ENCODE measurements at places on chromosomes 6 and 20.
A peak's percentile ranks its signal among the peaks of the same experiment; 100 is the strongest.

GRCh38 chr6:111592726-111593511, 12.8 kb downstream of the TRAF3IP2 start:
- no peaks in the 10 kb centered on the region for H3K4me1 ChIP-seq
- no peaks in the 10 kb centered on the region for H3K27me3 ChIP-seq
- H3K27ac ChIP-seq = peak overlapping the region; percentile 84
- H3K4me3 ChIP-seq = no peak overlapping the region
- no peaks in the 10 kb centered on the region for H3K36me3 ChIP-seq

DNA sequence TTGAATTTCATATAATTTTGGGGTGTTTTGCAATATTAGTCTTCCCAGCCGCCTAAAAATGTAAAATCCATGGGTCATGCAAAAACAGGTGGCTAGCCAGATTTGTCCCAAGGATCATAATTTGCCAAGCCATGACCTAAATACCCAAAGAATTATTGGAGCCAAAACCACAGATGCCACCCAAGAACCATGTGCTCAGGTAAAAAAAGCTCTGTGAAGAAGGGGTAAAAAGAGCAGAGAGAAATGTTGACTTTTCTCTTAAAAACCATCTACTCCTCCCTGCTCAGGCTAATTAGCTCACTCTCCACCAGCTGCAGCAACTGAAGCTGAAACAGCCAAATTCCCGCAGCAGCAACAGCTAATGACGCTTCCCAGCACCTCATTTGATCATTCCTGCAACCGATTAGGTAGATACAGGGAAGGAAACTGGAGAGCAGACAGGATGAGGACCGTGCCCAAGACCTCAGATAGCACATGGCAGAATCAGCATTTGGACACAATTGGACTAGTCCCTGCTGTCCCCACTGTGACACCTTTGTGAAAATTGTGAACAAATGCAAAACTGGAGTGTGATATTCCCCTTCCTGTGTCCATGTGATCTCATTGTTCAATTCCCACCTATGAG, 107.9 kb upstream of the NXT1 start:
- H3K36me3 ChIP-seq = no peaks in the 10 kb centered on the region
- no peak overlapping the region for H3K27ac ChIP-seq
- H3K27me3 ChIP-seq = no peaks in the 10 kb centered on the region
- H3K4me3 ChIP-seq = no peak overlapping the region

- H3K27ac ChIP-seq = no peak overlapping the region
- H3K27me3 ChIP-seq = no peaks in the 10 kb centered on the region
- H3K4me3 ChIP-seq = no peak overlapping the region
These were observed 77.0 kb downstream of the CNBD2 start for GRCh38 chr20:36045373-36045714.

GRCh38 chr20:47350691-47351545, 5.6 kb downstream of the ZMYND8 start:
- no peak for DNase-seq
- no peak overlapping the region for H3K4me3 ChIP-seq
- peak overlapping the region; percentile 97 for H3K27ac ChIP-seq
- peaks cover 77% of the 10 kb centered on the region for H3K4me1 ChIP-seq
- no peaks in the 10 kb centered on the region for H3K27me3 ChIP-seq
- no peaks in the 10 kb centered on the region for H3K36me3 ChIP-seq

- H3K27ac ChIP-seq = no peak overlapping the region
- H3K36me3 ChIP-seq = no peaks in the 10 kb centered on the region
- H3K4me1 ChIP-seq = no peaks in the 10 kb centered on the region
- no peak overlapping the region for H3K4me3 ChIP-seq
- H3K27me3 ChIP-seq = no peaks in the 10 kb centered on the region
These were observed 78.4 kb downstream of the GFRAL start for GRCh38 chr6:55405474-55406235.

- no peaks in the 10 kb centered on the region for H3K27me3 ChIP-seq
- no peaks in the 10 kb centered on the region for H3K36me3 ChIP-seq
- H3K4me1 ChIP-seq = no peaks in the 10 kb centered on the region
- no peak for DNase-seq
- no peak overlapping the region for H3K4me3 ChIP-seq
- no peak overlapping the region for H3K27ac ChIP-seq
These were observed 107.1 kb upstream of the BACH2 start for GRCh38 chr6:90403489-90404381.

DNA sequence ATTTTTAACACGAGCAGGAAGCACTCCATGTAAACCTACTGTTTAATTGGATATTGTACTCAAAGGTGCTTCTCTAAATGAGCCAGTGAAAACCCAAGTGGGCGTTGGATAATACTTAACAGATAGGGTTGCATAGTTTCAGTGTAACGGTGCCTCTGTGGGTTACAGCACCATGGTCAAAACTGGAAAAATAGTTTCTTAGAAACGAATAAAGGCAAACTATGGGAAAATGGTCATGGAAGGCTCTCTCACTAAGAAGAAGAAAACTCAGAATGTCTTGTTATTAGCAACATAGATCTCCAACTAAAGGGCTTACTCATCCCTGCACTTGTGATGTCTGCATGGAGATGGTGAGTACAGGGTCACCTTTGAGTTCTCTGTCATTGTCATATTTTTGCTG, 59.1 kb upstream of the NEDD9 start:
- H3K27me3 ChIP-seq = no peaks in the 10 kb centered on the region
- H3K4me3 ChIP-seq = no peak overlapping the region
- no peaks in the 10 kb centered on the region for H3K36me3 ChIP-seq
- H3K4me1 ChIP-seq = no peaks in the 10 kb centered on the region
- H3K27ac ChIP-seq = no peak overlapping the region

DNA sequence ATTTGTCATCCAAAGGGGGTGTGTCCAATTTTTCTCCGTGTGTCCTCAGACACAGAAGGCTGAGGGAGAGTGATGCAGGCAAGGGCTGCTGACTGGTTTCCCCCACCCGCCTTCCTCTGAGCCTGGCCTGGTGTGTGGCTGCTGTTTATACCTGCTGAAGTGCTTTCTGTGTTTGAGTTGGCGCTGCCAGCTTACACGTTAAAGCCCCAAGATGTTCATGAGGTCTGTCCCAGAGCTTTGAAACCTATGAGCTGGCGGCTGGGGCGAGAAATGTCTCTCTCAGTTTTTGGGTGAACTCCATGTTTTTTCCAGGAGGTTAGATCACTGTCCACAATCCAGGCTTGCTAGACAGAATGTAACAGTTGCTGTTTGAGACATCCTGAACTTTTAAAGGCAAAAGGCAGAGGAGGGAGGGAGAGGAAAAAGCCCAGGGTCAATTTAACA, 69.0 kb upstream of the CCN2 start:
- no peaks in the 10 kb centered on the region for H3K36me3 ChIP-seq
- peak overlapping the region; percentile 63 for H3K27ac ChIP-seq
- H3K4me3 ChIP-seq = no peak overlapping the region
- H3K27me3 ChIP-seq = no peaks in the 10 kb centered on the region
- DNase-seq = peak; percentile 62

DNA sequence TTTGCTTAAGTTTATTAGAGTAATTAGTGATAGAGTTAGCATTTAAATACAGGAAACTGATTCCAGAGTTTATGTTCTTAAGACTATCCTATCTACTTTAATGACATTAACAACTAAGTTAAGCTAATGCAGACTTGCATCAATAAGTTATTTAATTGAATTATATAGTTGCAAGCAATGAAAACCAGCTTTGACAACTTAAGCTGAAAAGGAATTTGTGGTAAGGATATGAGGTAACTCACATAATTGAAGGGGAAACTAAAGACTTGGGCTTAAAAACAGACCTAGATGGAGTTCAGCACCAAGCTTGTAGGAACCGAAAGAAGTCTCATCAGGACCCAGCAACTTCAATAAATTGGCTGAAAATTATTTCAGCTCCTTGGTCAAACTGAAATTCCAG, 222.3 kb downstream of the IBTK start:
- H3K27ac ChIP-seq = no peak overlapping the region
- DNase-seq = no peak
- no peaks in the 10 kb centered on the region for H3K36me3 ChIP-seq

DNA sequence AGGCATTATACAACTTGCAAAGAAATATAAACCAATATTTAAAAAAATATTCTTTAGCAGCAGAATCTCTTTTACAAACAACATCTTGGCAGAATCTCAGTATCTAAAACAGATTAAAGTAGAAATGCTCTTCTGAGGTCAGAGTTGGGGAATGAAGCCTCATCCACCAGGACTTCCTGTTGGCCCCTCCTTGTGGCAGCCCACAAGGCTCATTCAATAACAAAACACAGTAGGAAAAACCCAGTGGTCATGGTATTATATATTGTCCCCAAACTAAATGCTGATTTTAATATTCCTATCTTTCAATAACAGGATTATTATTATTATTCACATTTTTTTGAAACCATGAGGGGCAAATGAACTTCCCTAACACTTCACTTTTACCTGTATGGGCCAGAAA, 368.6 kb downstream of the BTBD9 start:
- no peak for DNase-seq
- H3K36me3 ChIP-seq = no peaks in the 10 kb centered on the region
- H3K27ac ChIP-seq = no peak overlapping the region
- H3K4me3 ChIP-seq = no peak overlapping the region

DNA sequence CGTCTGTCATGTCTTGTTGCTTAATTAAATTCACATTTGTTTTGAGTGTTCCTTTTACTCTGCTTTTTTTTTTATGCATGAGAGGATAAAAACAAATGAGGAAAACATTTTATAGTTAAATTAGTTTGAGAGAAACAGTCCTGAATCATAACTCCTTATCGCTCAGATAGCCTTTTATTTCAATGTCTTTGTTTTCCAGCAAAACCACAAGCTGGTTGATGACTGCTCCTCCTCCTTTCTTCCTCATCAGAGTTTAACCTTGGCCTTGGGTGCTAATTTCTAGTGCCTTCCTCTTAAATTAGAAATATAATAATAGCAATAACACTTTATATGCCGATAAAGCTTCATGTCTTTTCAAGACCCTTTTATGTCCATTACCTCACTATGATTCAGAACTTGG, 3.1 kb downstream of the NOX3 start:
- no peak overlapping the region for H3K4me3 ChIP-seq
- no peaks in the 10 kb centered on the region for H3K4me1 ChIP-seq
- no peak for DNase-seq
- no peak overlapping the region for H3K27ac ChIP-seq
- H3K36me3 ChIP-seq = no peaks in the 10 kb centered on the region
- no peaks in the 10 kb centered on the region for H3K27me3 ChIP-seq

- H3K36me3 ChIP-seq = no peaks in the 10 kb centered on the region
- no peaks in the 10 kb centered on the region for H3K27me3 ChIP-seq
- no peaks in the 10 kb centered on the region for H3K4me1 ChIP-seq
- peak; percentile 41 for DNase-seq
- H3K4me3 ChIP-seq = peak overlapping the region; percentile 79
- H3K27ac ChIP-seq = peak overlapping the region; percentile 99
These were observed 10.0 kb upstream of the TBX18 start for GRCh38 chr6:84774157-84774984.

All from tibial artery (tissue), 4 donors.